ENCODE measurements at places on chromosomes 4 and X.
A peak's percentile ranks its signal among the peaks of the same experiment; 100 is the strongest.

GRCh38 chrX:153669174-153669890, 4.3 kb downstream of the PNCK start:
- peak; percentile 59 for DNase-seq

- DNase-seq = peak; percentile 63
Observed at GRCh38 chr4:104641418-104641817, 146.7 kb upstream of the CXXC4 start.

DNA sequence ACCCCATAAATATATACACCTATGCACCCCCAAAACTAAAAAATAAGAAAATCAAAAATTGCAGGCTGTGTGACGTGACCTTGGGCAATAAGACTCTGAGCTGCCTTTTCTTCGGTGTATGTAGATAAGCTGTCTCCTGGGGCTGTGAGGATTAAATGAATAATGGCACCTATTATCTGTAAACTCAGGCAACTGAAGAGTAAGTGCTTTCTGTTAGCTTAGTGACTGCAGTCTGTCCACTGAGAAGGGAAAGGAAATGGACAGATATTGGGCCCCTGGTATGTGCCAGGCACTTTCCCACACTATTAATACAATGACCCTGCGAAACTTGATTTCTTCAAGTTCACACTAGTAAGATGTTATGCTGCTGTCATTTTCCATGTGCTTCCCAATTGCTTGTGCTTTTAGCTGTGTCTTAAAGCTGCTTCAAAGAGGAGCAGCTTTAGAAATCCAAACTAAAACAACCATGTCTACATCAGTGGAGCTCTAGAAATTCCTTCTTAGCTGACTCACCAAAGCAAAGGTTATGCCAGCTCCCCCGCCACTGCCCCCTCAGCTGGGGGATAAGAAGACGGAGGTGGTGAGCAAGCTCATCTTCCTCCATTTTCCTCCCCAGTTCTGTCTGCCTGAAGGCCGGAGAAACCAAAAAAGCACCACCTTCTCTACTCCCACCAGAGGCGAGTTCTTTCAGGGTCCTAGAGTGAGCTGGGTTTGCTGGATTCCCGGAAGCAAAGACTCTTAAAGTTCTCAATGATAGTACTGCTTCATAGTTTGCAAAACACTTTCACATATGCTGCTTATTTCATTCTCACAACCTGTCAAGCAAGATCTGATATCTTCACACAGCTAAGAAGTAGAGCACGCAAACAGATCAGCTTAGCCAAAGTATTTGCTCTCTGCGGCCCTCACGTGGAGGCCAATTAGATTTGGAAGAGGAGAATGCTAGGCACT, 8.8 kb upstream of the DGAT2L6 start:
- DNase-seq = peak; percentile 28

DNA sequence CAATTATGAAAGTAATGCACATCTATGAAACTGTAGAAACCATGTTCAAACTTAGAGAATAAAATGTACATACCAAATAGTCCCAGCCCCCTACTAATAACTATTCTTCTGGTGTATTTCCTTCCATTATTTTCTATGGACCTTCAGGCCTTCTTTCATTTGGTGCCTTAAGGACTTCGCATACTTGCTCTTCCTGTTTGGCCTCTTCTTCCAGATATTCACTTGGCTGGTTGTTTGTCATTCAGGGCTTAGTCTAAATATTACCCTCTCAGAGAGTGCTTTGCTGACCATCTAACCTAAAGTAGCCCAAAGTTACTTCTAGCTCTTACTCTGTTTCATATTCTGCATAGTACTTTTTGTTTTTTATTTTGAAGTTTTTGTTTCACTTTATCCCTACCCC, 70.3 kb upstream of the ARMCX2 start:
- DNase-seq = no peak

GRCh38 chrX:148562846-148563245, 62.4 kb downstream of the AFF2 start:
- no peak for DNase-seq

- no peak for DNase-seq
Observed at GRCh38 chr4:35723973-35724372, 520.3 kb downstream of the ARAP2 start.

- no peak for DNase-seq
Observed at GRCh38 chr4:116478343-116478742, 607.0 kb downstream of the TRAM1L1 start.

GRCh38 chrX:71107762-71108360, 1.3 kb upstream of the CXorf65 start:
- DNase-seq = no peak

DNA sequence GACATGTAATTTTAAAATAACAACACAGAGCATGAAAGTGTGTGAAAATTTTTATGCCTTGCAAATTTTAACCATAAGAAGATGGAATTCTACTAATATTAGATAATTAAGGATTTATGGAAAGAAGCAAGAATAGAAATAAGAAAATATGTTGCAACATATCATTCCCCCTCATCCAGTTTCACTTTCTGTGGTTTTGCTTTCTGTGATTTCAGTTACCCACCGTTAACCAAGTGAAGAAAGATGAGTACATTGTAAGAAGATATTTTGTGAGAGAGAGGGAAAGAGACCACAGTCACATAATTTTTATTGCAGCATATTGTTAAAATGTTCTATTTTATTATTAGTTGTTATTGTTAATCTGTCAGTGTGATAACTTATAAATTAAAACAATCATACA, 77.9 kb downstream of the ADAM29 start:
- no peak for DNase-seq

DNA sequence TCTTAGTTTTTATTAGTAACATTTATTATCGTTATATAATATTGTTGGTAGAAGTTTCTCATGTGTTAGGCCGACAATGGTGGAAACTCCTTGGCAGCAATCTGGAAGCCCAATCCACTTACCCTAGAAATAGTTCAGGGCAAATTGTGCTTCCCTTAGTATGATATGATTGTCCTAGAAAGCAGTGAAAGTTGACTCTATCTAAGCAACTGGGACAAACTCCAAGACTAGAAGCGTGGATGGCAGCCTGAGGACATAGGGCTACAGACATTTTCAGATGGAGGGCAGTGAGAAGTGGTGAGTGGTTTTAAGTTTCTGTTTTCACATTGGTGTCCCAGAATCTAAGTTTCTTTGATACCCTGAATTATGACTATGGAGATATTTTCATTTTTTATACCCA, 63.3 kb upstream of the TRPC3 start:
- no peak for DNase-seq

DNA sequence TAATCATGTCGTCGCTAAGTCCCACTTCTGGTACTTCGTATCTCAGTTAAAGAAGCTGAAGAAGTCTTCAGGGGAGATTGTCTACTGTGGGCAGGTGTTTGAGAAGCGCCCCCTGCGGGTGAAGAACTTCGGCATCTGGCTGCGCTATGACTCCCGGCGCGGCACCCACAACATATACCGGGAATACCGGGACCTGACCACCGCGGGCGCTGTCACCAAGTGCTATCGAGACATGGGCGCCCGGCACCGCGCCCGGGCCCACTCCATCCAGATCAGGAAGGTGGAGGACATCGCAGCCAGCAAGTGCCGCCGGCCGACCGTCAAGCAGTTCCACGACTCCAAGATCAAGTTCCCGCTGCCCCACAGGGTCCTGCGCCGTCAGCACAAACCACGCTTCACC, 11.3 kb downstream of the PNCK start:
- DNase-seq = no peak

- no peak for DNase-seq
Observed at GRCh38 chr4:171583790-171584189, 229.4 kb upstream of the GALNTL6 start.

GRCh38 chr4:76197971-76198410, 15.6 kb downstream of the SCARB2 start:
- peak; percentile 89 for DNase-seq

GRCh38 chrX:124737771-124738170, 391.4 kb downstream of the SH2D1A start:
- peak; percentile 10 for DNase-seq

GRCh38 chrX:106725931-106726330, 570 bp upstream of the RNF128 start:
- DNase-seq = no peak

DNA sequence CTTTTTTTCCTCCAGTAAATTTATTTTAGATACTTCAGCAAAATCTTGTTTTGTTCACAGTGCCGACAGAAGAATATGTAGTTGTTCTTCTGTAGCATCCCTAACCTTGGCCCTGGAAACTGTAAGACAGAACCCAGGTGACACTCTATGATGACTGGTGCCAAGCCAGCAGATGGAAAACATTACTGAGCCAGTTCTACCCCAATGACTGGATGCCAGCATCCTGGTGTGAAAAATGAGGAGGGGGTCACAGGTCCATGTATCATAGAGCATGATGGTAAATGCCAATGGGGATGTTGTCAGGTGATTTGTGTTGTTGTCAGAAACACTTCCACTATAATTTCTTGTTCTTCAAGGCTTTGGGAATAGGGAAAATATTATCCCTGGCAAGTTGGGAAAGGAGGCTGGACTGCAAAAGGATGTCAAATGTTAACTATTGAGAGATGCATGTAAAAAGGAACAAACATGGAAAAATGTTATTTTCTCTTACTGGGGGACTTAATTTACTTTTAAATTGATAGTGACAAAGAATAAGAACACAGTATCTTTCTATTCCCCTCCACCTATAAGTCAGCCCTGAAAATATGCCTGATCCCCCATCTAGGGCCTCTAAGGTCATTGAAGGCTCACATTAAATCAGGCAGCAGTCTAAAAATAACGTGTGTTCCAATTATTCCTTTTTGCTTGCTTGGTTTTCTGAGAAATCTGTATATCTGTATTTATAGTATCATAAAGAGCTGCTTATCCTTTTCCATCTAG, 159.8 kb downstream of the RASL11B start:
- no peak for DNase-seq

GRCh38 chr4:149113804-149114430, 671.7 kb upstream of the NR3C2 start:
- no peak for DNase-seq

DNA sequence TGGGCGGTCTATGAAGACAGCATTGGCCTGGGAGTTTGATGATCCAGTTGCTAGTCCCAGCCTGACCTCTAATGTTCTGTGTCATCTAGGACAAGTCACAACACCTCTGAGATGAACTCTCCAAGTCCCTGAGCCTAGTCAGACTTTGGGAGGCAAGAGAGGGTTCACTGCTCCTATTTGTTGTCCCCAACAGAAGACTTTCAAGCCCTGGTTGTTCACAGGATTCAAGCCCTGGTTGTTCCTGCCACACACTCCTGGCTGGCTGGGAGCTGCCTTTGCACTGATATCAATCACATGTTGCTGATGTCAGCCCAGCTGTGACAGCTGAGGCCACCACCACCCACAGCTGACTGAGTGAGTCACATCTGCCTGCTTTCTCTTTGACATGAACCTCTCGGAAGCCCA, 253.2 kb upstream of the RASGEF1B start:
- DNase-seq = peak; percentile 57

- no peak for DNase-seq
Observed at GRCh38 chr4:139912445-139912844, 241.5 kb downstream of the MAML3 start.

DNA sequence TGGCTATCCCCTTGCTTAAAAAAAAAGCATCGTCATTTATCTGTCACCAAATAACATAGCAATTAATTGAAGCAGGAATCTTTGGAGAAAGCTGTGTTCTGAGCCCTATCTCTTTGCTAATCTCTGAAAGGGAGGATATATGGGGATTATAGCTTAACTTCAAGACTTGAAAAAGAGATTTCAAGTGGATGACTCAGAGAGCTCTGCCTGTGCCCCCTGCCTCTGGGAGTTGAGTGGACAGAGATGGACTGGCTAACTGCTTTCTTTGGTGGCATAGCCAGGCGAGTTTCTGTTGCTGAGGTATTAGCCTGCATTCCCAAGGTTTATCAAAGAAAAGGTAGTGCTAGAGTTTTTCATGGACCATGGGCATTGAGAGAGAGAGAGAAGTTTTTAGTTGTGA, 91.6 kb downstream of the DDIT4L start:
- DNase-seq = no peak

DNA sequence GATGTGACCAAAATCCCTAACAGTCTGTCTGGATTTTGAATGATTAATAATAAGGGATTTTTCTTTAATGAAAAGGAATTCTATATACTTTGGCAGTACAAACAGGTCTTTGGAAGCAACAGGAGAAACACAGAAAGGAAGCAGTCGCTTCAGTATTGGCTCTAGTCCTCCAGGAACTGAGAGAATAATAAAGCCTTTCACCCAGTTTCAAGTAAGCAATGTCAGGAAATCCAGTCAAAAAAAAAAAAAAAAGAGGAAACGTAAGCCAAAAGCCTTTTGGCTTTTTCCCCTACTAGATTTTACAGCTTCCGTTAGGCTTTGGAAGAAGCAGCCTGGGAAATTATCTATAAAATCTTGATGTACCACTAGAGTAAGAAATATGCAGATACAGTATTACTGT, 61.7 kb upstream of the HDAC8 start:
- DNase-seq = no peak

DNA sequence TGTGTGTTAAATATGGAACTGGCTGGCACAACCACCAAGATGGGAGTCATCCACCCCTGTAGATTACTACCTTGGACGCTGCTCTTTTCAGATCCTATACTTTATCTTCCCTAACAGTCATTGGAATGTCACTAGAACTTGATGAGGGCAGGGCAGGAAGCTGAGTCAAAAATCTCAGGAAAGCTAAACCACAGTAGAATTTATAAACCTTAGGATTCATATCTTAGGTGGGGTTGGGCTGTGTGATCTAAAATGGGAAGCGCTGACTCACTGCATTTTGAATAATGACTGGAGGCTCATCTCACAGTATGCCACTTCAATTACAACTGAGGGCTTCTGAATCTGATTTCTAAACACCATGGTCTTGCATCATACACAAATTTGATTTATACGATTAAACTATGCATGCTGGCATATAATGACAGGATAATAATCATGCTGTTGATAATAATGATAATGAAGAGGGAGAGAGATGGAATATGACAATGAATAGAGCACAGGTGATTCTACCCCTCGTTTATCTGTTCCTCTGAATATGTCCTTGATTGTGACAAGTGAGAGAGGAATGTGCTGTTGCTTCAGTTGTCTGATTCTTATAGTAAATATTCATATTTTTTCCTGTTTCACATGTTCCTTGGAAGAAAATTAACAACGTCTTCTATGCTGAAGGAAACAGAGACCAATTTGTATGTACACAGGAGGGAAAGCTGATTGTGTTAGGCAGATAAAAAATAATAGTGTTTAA, 270.3 kb upstream of the HS3ST1 start:
- no peak for DNase-seq

DNA sequence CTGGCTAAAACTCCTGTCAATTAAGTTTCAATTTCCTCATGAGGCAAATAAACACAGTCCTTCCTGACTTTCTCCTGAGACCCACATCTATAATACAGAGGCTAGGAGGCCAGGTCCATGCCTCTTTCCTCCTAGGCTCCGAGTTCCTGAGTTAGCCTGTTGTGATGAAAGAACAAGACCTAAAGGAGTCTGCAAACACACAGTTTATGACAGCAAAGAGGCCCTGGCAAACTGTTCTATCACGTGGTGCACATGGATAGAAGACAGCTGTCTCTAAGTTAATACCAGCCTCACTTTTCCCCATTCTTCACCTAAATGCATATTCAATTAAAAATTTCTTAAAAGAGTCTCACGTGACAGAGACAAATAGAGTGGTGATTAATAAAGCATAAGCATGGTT, 145.2 kb downstream of the TET2 start:
- no peak for DNase-seq

GRCh38 chr4:40562208-40562607, 67.5 kb downstream of the RBM47 start:
- no peak for DNase-seq

All from retina (tissue), 1 donor.